ENCODE measurements at places on chromosomes 16 and 17.

DNA sequence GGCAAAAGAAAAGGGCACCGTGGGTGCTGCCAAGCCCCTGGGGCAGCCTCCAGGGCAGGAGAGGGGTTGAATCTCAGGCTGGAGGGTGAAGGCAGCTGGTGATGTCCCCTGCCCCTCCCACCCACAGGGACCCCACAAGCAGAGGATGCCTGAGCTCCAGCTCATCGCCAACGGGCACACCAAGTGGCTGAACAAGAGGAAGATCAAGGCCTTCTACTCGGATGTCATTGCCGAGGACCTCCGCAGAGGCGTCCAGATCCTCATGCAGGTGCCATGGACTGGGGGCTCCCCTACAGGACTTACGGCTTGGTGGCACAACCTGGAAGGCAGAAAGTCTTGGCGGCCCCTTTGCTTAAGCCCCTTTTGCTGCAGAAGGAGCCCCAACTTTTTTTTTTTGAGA lies 21.8 kb downstream of the SLC12A3 start:
- DNase-seq, result no peak

DNA sequence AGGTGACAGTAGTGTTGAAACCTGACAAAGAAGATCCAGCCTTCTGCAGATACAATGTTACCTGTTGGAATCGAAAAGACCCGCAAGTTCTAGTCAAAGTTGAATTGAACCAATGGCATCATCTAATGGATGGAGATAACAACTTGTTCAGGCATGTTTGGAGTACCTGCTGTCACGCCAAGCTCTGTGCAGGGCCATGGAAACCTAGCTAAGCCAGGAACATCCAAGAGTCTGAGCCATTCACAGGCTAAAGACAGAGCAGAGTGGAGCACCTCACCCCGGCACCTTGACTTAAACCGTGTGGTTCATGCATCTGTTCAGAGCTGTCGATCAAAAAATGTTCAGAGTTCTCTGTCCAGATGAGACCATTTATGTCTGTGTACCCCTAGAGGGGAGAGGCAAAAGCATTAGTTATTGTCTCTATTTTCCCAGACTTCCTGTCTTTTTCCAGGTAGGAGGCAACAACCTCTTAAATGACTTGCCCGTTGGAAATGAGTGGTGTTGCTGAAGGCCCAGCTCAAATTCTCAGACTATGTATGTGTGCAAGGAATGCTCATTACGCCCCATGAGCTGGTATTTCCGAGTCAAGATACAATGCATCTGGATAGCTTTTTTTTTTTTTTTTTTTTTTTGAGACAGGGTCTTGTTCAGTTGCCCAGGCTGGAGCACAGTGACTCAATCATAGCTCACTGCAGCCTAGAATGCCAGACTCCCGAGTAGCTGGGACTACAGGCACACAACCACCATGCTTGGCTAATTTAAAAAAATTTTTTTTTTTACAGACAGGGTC lies 44.9 kb upstream of the XYLT1 start:
- DNase-seq, result no peak

DNA sequence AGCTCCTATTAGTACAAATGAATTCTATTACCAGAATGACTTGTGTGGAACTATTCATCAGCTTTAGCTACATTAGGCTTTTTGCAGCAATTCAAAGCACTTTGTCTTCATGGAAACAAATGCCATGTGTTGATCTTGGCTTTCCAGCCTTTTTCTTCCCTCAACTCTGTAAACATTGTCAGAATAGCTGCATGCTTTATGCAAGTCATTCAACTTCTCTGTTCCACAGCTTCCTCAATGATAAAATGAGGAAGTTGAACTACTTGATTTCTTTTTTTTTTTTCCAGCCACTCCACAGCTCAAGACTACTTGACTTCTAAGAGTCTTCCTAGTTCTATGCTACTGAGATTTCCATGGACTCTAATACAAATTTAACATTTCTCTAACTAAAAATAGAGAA lies 41.1 kb downstream of the KIAA0753 start:
- DNase-seq, result no peak

DNA sequence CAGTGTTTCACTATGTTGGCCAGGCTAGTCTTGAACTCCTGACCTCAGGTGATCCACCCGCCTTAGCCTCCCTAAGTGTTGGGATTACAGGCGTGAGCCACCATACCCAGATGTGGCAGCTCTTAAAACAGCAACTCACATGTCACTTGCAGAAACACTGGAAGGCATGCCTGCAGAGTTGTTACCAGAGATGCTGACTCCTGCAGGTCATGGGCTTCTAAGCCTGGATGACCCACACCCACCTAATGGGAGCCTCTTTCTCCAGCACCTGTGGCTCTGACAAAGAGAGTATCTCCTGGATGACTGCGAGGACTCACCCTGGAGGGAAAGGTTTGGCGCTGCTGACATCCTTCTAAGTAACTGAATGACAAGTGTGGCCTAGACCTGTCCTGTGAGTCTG lies 11.2 kb upstream of the RFWD3 start:
- DNase-seq, result no peak

- DNase-seq, result no peak
These were observed 13.7 kb upstream of the LDHD start for GRCh38 chr16:75130150-75130771.

- peak; percentile 10 for DNase-seq
These were observed 316.3 kb downstream of the CBLN1 start for GRCh38 chr16:48965386-48965785.

GRCh38 chr16:2432286-2432685 lies 3.0 kb downstream of the CCNF start:
- DNase-seq, result no peak

- no peak for DNase-seq
These were observed 8.0 kb downstream of the ENDOV start for GRCh38 chr17:80422981-80423380.

GRCh38 chr17:62804822-62805221 lies 3.3 kb downstream of the MARCHF10 start:
- no peak for DNase-seq

- no peak for DNase-seq
These were observed 228.9 kb downstream of the PMP22 start for GRCh38 chr17:15036238-15036637.

DNA sequence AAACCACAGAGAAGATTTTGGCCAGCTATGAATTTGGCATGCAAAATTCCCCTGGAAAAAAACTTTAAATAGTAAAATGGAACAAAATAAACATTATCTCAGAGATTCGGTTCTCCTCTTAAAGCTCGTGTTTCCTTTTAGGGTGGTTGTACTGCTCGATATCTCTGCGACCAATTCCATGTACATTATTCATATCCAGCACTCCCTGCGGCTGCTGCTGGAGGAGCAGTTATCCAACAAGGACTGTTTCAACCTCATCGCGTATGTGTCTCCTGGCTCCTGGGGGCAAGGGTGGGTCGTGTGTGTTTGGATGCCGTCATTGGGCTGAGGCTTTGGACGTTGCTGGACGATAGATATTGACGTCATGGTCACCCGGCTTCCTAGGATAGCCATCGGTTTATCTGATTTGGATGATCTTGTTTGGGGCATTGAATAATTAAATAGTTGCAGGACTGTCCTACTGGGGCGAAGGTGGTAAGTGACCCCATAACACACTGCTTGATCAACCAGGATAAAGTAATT lies 33.8 kb downstream of the VWA3A start:
- DNase-seq, result no peak

- DNase-seq, result peak; percentile 95
These were observed at the start of gene NOL11 for GRCh38 chr17:67717624-67718324. Gene NOL11 (plus strand): TSS chr17:67717936. CDS start chr17:67717948, 12 bp downstream.

DNA sequence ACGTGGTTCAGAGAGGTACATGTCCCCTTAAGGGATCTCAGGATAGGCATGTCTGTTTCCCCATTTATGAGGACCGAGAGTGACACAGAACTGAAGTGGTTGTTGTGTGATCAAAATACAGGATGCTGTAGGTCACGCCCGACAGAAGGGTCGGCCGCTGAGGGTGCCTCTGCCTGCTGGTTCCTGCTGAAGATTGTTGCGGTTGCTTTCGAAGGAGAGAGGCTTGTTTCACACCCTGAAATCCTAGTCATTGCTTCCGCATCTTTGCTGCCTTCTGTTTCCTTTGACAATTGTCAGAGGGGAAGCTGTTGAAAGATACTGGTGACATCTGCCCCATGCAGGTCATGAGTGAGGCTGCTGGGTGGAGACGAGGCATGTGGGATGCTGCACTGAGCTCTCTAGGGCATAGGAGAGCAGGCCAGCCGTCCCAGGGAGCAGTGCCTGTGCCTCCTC lies 3.8 kb upstream of the NAT9 start:
- no peak for DNase-seq

DNA sequence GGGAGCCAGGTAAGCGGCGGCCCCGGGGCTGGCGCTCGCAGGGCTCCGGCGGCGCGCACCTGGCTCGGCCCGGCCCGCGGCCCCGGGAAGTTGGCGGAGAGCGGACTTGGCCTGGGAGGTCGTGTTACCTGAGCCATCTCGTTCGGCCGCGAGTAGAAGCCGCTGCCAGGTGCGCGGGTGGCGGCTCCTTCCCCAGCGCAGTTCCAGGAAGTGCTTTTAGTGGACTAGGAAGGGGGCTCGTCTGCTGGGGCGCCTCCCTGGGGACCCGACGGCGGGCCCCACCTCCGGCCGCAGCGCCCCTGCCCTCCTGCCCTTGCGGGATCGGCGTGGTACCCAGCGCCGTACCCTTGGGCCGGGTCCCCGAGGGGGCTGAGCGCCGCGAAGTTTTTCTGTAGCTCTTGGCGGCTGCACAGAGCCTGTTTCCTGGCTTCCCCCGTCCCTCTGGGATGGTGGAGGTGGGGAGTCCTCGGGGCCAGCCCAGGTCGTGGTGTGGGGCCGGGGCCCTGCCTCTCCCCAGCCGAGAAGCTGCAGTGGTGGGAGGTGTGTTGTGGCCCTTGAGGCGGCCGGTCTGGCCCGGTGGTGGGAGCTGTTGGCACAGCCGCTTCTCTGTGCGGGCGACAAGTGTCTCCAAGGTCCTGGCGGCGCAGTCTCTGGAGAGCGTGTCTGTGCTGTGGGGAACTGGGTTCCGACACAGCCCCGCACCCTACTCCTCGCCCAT lies 96.9 kb downstream of the RAB11FIP4 start:
- DNase-seq, result no peak

DNA sequence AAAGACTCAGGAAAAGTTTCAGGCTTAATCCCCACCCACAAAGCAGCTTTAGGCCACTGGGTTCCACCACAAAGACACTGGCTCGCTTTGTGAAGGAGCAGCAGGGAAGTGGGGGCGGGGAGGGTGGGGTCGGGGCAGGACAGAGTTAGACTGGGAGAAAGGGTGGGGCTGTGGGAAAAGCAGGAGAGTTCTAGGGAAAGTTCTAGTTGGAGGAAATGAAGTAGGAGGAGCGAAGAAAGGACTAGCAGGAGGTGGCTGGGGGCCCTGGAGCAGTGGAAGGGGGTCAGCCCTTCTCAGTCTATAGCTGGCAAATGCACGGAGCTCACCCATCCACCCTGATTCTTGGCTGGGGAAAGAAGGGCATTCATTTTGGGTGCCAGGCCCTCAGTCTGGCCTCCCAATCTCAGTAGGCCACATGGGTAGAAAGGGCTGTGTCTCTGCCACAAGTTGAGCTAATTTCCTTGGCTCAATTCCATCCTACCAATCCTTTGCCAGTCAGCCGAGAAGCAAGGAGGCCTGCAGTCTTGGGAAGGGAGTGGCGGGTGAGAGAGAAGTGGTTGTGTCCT lies 4.6 kb downstream of the INPP5K start:
- no peak for DNase-seq

DNA sequence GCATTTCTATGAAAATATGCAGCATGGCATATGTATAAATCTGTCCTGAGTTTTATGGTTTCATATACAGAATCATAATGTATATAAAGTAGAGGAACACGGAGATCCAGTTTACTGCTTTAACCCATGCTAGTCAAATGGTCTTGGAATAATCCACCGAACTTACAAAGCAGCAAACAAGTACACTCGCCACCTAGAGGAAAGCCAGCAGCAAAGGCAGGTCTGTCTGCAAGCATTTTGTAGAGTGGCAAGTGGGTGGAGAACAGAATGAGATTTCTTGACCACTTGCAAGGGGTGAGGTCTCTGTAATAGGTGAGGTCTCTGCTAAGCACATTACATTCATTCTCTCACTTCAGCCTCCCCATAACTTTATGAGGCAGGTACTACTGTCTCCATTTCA lies 308.3 kb downstream of the CA10 start:
- no peak for DNase-seq

GRCh38 chr17:68441070-68441770 lies 16.1 kb downstream of the WIPI1 start:
- no peak for DNase-seq

- DNase-seq, result peak; percentile 57
These were observed at the start of gene CD68 for GRCh38 chr17:7579001-7579833. Gene CD68 (plus strand): TSS chr17:7579638. CDS start chr17:7579678, 40 bp downstream.

DNA sequence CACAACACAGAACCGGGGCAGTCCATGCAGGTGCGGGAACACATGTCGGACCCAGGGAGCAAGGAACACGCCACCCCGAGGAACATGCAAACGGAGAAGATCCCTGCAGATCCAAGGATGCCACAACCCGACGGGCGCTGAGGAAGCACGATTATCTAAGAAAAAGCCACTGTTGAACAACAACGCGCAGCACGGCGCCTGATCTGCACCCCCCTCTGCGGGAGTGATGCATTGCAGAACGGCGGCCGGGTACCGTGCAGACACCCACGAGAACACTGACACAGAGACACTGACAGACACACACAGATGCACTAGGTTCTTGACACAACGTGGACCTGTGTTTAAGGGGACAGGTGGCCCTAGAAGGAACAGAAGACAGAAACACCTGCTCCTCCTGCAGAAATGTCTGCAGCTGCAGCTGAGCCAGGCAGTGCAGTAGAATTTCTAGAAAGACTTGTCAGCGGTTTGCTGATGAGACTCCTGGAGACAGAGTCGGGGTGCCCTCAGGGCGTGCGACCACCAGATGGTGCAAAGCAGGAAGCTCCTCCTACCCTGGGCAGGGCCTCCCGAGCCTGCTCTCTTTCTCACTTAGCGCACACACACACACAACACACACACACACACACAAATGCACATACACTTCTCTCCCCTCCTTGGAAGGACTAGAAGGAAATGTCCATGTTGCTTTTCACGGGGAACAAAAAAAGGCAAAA lies 7.5 kb downstream of the NPTX1 start:
- no peak for DNase-seq

DNA sequence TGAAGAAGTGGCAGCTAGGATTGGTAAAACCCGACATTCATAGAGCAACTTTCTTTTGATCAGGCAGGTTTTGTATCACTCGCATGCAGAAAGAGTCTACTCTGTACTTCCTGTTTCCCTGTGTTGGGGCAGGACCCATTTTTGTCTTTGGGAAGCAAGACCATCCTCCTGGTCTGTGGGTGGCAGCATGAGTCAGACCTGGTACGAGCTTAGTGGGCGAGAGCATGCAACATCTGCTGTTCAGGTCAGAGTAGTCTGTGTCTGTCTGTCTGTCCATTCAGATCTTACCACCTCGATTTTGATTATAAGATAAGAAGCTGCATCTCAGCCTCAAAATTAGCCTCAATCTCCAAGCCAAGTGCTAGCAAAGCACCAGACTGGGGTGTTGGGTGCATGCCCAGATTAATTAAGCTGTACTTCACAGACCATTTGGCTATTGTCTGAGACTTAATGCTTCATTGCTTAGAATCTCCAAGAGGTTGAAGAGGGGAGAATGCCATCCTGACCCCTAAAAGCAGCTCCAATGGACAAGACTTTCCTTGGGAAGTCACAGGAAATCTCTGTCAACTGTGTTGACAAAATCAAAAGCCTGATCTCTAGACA lies 110.9 kb downstream of the XYLT1 start:
- DNase-seq, result no peak

- DNase-seq, result no peak
These were observed 11.2 kb upstream of the HP start for GRCh38 chr16:72043058-72043457.

GRCh38 chr17:82277851-82278250 lies 4.4 kb upstream of the CSNK1D start:
- no peak for DNase-seq
